ENCODE measurements at places on chromosomes 16 and 17.
A peak's percentile ranks its signal among the peaks of the same experiment; 100 is the strongest.

DNA sequence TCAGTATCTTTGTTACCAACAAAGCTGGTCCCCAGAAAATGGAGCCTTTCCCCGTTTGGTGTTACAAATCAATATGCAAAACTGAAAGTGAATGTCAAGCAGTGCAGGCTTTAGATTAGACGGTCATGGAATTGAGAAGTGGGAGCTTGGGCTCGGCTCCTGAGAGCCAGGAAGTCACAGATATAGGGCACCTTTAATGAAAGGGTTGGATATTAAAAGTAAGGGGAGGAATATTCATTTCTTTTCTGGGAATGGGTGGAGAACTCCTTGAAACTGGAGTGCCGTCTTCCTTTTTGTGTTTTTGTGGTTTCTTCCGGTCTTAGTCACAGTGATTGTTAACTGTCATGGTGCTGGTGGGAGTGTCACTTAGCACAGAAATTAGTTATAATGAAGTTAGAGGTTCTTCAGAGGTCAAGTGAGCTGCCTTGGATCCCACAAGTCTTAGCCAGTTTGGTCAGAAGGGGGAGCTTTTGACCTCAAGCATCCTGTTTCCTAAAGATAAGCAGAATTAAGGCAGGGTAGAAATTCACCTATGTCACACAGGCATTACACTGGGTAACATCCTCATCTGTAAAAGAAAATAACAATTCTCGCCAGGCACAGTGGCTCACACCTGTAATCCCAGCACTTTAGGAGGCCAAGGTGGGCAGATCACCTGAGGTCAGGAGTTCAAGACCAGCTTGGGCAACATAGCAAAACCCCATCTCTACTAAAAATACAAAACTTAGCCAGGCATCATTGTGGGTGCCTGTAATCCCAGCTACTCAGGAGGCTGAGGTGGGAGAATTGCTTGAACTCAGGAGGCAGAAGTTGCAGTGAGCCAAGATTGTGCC is 9.6 kb upstream of the EIF1 start:
- peak; percentile 53 for DNase-seq

GRCh38 chr16:4778050-4778392 is 10.1 kb downstream of the SEPTIN12 start:
- DNase-seq = no peak

- DNase-seq = no peak
These were observed 8.7 kb downstream of the PPM1E start for GRCh38 chr17:58764373-58764772.

DNA sequence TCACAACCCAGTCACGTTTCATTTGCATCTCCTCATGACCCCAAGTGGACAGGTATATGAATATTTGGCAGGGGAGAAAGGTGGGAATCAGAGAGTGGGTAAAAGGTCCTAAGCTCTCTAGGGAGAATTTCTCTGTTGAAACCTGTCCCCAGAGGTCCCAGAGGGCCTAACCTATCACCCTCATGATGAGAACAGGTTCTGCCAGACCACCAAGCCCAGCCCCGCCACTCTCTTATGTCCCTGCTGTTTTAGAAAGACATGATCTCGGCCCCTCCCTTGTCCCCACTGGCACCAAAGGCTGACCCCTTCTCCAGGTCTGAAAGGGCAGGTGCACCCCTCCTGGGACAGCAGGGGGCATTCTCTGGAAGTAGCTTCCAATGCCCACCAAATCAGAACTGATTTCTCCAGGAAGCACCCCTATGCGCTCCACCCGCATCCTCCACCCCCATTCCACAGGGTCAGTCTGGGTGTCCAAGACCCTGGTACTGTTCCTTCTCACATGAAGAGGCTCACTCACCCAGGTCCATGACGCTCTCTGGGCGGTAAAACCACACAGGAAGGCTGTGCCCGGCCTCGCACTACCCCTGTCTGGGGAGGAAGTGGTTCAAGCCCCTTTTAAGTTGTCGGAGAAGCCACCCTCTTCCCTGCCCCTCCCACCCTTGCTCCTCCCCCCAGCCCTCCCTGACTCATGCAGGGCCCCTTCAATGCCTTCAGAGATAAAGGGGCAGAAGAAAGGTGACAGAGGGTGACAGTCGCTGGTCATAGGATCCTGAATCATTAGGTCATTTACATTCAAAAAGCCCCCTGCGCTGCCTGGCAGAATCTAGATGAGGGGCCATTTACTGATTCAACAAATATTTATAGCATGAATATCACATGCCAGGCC is at the start of gene CCR7:
Gene CCR7 (minus strand): TSS at position 590 of the 886 bp plus-strand sequence. CDS start 63 bp downstream, at position 527.
- DNase-seq = no peak

GRCh38 chr17:62807812-62808575 is at the start of gene MARCHF10:
Gene MARCHF10, minus strand, starts transcription at chr17:62808314. Its CDS starts 6,579 bp downstream, at chr17:62801735.
- DNase-seq = no peak

DNA sequence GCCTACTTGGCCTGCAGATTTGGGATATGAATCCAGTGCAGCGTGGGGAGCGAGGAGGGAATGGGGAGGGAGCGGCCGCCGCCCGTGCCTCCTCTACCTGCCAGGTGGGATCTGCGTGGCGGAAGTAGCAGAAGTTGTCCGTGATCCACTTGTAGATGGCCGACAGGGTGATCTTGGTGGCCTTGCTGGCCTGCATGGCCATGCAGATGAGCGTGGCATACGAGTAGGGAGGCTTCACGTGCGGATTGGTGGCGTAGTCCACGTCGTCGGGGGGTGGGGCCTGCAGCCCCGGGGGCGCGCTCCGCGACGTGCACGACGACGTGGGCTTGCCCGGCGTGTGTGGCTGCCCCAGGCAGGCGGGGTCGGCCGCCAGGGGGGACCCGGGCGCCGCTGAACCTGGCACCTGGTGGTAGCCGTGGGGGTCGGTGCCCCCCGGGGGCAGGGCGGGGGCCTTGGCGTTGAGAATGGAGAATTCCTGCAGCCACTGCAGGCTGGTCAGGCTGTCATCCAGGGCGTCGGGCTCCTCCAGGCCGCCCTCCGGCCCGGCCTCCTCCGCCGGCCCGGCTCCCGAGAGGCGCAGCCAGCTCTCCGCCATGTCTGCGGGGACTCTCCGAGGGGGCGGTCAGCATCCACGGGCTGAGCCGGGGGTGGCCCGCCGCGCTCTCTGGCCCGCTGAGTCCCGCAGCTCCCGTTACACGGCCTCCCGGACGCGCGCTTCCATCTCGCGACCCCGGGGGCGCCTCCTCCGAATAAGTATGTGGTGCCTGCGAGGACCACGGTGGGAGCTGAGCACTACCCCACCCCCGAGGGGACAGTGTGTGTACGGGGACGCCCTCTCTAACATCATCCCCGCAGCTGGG is 1.0 kb downstream of the FOXJ1 start:
- no peak for DNase-seq

DNA sequence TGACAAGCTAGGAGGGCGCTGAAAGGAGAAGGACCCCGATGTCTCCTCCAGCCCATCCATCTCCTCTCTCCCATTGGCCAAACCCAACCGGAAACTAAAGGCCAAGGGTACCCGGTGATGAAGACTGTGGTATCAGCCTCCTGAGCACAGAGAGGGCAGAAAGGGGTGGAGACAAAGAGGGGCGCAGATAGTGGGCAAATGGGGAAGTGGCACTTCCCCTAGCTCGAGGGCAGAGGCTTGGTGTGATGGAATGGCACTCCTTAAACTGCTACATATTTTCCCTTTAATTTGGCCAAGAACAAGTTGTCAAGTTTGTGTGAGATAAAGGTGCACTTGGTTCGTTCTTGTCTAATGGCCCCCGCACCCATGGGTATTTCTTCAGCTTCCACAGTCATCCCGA is 27.8 kb downstream of the IL4R start:
- no peak for DNase-seq

DNA sequence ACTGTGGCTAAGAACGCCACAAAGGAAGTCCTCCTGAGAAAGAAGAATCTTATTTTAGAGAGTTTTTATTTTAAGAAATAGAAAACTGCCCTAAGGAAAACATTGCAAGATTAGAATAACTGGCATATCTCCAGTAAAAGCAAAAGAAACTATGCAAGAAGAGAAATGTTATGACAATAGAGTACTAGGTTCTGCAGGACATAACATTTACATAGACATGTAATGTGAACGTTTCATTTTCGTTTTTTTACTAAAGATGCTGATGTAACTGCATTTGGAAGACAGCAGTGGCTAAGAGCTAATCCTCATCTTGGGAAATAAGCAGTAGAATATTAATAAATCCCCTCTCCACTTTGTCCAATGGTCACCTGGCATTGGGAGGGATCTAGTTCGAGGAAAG is 7.8 kb upstream of the ASGR2 start:
- peak; percentile 9 for DNase-seq

DNA sequence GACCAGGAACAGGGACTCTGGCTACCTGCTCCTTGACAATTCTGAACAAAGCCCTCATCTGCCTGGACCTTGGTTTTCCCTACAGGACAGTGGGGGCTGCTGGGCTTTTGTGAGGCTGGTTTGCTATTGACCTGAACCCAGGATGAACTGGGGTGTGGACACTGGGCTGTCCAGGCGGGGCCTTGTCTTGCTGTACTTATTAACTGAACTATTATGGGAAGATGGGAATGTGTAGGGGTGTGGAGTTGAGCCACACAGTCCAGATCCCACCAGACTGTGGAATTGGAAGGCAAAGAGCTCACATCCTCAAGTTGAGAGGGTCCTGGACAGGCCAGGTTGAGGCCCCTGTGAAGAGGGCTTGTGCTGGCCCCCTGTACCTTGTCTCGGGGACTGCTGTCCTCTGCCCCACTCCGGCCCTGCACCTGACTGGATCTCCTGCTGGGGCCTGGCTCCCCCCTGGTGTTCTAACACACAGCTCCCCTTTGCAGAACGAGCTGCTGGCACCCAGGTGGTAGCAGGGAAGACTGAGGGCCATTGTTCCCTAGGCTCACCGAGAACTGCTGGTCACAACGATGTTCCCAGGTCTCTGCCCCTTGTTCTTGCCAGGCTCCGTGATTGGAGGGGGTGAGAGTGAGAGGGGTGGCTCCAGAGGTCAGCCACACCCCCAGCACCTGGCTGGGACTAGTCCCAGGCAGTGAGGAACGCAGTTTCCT is 51.8 kb upstream of the CDC42EP4 start:
- DNase-seq = no peak

Measured in fibroblast of villous mesenchyme (primary cell).